ENCODE measurements at places on chromosomes 16 and 17.

GRCh38 chr17:228951-229708 is 47.7 kb upstream of the DOC2B start:
- no peak for DNase-seq

- DNase-seq, result no peak
Observed at GRCh38 chr16:84024854-84025253, 17.7 kb downstream of the SLC38A8 start.

- no peak for DNase-seq
Observed at GRCh38 chr17:32520104-32520701, 33.4 kb downstream of the CDK5R1 start.

DNA sequence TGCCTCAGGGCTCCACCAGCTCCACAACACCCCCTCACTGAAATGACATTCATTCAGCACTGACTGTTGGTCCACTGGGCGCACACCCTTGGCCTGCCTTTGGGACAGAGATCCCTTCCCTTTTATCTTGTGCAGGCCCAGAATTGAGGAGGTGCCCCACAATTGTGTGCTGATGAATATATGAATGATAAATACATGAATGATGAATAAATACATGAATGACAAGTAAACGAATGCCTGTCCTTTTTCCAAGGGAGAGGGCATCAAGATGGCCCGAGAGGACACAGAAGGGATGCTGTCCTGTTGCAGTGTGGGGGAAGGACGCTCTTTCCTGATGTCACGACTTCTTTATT is 5.7 kb downstream of the CCR7 start:
- DNase-seq, result no peak

- DNase-seq, result no peak
Observed at GRCh38 chr16:89193576-89194293, 6.6 kb downstream of the SLC22A31 start.

DNA sequence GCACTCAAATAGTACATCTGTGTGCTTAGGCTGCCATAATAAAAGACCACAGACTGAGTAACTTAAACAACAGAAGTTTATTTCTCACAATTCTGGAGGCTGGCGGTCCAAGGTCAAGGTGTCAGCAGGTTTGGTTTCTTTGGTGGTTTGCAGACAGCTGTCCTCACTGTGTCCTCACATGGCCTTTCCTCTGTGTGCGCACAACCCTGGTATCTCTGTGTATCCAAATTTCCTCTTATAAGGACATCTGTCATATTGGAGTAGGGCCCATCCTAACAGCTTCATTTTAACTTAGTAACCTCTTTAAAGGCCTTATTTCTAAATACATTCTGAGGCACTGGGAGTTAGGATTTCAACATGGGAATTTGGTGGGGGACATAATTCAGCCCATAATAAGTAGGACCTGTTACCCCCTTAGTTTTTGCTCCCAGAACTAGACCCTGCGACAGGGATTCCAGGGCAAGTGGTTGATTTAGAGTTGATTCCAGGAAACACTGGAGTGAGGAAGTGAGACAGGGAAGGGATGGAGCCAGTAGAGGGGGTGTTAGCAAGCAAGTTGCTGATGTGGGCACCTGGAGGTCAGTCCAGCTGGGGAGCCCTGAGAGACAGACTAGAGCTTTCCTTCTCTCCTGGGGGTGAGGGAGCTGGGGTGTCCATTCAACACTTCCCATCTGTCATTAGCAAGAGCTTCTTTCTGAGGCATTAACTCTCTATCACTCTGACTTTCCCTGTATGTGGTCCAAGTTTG is 10.9 kb upstream of the ALKBH5 start:
- no peak for DNase-seq

GRCh38 chr17:53142890-53143289 is 679.8 kb upstream of the KIF2B start:
- DNase-seq, result no peak

DNA sequence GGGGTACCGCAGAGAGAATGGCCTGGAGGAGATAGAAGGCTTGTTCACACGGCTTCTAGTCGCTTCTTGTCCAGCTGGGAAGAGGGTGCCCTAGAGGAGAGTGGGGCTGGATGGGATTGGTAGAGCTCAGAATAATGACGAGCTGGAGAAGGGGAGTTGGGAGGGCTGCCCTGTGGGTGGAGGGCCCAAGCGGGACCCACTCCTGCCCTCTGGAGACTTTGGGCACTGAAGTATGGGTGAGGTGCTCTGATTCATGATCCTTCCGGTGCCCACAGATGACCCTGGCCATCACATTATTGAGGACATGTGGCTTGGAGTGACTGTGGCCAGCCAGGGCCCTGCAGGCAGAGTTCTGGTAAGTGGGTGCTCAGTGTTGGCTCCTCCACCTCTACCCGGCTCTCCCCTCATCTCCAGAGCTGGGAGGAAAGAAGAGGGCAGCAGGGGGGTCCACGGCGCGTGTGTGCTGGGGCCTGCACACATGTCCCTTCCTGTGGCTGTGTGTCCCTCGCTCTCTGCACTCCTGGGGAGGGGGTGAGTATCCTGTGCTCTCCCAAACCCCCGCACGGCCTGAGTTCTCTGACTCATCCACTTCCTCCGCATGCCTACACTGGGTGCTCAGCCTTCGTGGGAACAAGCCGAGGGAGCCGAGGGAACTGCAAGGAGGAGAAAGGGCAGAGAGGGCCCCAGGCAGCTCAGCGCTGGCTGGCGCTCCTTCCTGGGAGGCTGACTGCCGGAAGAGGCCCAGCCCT is 8.5 kb downstream of the ITGA3 start:
- peak; percentile 86 for DNase-seq

DNA sequence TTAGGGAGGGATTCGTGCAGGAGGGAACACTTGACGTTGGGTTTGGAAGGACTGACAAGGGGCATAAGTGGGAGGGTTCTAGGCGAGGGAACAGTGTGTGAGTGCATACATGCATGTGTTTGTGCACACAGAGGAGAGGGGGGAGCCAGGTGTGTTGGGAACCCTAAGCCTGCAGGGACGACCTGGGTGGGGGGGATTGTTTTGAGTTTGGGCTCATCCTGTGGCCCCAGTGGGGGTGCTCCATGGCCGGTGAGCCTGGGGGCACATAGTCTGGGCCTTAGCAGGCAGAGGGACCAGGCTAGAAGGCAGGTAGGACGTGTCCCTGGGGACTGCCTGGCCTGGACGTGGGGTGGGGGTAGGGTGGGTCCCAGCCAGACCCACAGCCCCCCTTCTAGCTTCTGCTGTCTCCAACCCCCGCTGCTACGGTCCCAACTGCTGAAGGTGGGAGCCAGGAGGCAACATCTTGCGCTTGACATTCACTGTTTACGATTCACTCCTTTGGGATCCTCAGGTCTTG is 11.9 kb upstream of the RASD1 start:
- DNase-seq, result no peak

GRCh38 chr16:20352615-20353014 is at the start of gene UMOD:
UMOD (minus strand) TSS chr16:20352715; CDS start chr16:20350737, 1,978 bp downstream.
- no peak for DNase-seq

DNA sequence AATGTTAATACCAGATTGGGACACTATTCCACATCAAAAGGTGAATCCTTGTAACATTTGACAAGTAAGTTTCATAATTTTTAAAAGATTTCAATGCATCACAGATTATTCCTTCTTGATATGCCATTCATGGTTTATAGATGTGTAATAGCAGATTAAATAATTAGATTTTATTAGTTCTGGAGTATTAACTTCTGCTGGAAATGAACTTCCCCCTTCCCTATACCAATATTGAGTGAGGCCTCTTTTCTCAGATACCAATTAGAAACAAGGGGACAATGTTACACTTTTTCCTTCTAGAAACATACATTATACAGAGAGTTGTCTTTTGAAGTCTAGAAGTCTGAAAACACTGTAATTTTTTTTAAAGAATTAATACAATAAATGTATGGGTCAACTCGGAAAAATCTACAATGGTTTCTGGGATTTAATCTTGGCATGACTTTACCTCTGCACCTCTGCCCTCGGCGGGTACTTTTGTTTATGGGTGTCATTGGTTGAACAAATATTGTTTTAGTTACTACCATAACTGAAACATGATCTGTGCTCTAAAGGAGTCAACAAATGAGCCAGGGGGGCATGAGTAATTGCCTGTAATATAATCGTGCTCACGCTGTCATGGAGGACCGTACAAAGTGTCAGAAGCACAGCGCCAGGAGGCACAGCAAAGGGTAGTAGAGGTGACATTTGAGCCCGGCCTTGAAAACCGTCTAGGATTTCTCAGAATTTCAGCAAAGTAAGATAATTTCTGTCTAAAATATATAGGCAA is 8.2 kb downstream of the LRRC37B start:
- no peak for DNase-seq

DNA sequence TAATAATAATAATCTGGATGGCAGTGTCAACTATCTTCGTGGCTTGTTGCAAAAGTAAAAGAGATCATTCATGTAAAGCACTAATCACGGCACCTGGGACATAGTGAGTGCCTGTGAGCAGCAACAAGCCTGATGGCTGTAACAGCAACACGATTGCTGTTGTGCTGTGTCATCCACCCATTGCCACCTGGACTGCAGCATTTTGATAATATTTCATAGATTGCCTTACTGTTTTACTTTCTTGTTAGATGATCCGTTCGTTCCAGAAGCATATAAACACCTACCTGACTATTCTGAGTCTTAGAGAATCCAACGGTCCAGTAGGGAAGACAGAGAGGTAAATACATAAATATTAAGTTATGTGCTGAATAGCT is 3.1 kb upstream of the MRPS23 start:
- DNase-seq, result no peak

- DNase-seq, result no peak
Observed at GRCh38 chr16:15450624-15451023, 16.2 kb downstream of the BMERB1 start.

DNA sequence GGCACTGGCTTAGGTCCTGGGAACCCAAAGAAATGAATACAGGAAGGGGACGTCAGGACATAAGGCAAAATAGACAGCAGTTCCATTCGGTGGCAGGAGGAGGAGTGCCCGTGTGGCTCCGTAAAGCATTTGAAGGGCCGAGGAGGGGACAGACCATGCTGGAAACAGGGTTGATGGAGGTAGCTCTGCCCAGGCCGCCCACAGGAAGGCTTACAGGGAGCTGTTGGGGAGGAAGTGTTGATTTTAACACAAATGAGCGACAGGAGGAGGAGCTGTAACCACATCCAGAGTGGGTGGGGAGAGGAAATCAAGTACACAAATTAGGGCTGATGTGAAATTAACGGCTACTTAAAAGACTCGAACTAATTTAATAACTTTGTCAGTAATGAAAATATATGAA is 54.6 kb downstream of the RBFOX3 start:
- DNase-seq, result no peak

- no peak for DNase-seq
Observed at GRCh38 chr17:4605826-4606225, 21.5 kb downstream of the SMTNL2 start.

DNA sequence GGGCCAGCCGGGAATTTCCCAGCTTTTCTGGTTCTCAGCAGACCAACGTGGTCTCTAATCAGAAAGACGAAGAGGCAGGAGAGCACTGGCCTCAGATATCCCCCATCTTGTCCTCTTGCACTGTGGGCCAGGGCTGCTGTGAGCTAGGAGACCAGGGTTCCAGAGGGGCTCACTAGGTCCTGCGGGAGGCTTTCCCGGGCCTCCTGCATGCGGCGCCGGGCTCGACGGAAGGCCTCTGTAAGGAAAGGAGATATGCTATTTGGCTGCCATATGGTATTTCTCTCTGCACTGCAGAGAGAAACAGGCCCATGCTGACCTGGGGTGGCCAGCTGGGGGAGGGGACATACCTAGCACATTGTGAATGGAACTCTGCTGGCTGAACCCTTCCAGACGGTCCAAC is 13.1 kb downstream of the MKS1 start:
- DNase-seq, result no peak

DNA sequence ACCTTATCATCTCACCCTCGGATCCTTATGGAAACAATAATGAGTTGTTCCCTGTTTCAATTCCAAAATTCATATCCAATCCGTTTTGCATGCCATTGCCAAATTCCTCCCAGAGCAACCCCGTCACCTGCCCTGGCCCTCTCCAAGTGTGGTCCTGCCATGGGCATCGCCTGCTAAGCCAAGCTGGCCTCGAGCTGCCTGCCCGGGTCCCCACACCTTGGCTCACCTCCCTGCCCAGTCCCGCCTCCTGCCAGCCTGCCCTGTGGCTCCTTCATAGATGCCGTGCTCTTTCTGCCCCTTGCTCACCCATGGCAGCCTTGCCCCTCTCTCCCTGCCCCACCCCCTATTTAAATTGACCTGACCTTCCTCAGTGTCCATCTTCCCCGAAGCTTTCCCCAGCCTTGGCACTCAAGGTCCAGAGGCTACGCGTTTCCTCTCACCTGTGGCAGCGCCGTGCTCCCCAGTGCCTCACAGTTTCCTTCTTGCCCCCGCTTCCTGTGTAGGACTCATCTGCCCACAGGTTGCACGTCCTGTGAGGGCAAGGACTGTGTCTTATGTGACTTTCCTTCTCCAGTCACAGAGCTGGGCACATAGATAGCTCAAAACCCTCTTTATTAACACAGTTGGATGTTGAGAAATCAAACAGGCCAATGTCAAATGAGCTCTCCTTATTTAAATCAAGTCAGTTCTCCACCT is 12.7 kb downstream of the MAPT start:
- DNase-seq, result no peak

DNA sequence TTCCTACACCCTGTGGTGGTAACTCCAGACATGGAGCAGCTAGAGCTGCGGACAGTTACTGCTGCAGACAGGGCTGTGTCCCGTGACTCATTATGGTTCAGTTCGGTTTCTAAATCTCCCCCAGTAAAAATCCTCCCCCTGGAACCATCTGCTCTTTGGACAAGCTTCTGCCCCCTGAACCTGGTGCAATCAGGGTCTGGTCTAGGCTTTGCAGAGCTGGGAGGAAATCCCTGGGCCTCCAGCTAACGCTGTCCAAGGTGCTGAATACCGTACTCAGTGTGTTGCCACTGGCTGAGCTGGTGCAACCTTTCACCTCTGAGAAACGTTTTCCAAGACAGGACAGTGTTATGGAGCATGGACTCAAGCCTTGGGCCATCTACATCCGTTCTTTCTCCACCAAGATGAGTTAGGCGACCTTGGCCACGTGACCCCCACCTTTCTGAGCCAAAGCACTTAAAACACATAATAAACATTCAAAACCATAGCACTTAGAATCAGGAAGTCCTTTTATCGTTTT is 142.0 kb downstream of the CPPED1 start:
- no peak for DNase-seq

DNA sequence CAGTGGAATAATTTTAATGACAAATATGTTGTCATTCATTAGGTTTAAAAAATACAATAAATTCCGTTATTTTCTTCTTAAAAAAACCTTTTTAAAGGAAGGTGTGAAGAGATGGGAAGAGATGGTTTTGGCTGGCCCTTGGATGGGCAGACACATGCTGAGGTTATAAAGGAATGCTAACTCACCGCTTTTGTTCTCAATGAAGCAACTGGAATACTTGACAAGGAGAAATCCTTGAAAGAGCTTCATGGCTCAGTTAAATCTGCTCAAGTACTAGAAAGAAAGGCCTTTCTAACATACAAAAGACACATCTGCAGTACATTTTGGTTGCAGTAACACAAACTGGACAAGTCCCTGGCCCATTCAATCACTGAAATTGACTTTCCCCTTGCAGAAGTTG is 158.3 kb upstream of the KCNJ16 start:
- no peak for DNase-seq

- DNase-seq, result no peak
Observed at GRCh38 chr17:72588961-72589360, 468.1 kb downstream of the SOX9 start.

- DNase-seq, result no peak
Observed at GRCh38 chr17:47338026-47338425, 14.3 kb downstream of the EFCAB13 start.
